Endodermal cell (in vitro differentiated cells): ENCODE measurements at places on chromosomes 6 and 20. TPM values are rescaled to one million over a fixed set of nuclear protein-coding genes. Genes with fewer than 3 reads are reported as not detected.

Gene HEY2
- total RNA-seq = 4.3 and 5.2 TPM in 2 replicates

Gene COL9A1
- 8.5 to 10.9 TPM (median 10.0 TPM) in 3 replicates for total RNA-seq

Gene MUC22
- total RNA-seq = not detected in 3 replicates

Gene SLC22A23
- 12.4 and 13.3 TPM in 2 replicates for total RNA-seq

DNA sequence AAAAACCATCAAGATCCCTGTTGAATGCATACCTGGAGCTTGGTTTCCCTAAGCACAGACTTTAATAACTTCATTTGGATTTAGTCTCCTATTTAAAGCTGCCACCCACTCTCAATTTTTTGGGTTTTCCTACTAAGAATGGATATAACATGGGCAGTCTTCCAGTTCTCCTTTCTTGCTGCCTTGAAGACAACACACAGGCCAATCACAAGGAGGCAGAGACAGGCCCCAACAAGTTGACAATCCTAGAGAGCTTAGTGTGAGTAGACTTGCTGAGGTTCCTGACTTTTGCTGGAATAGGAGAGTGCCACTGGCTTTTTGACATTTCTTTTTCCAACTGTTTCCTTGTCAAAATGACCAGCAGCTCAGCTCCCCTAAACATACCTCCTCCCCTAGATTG lies 112.3 kb upstream of the ESR1 start:
- H3K4me3 ChIP-seq = no peak overlapping the region
- H3K27ac ChIP-seq = no peak overlapping the region
- no peaks in the 10 kb centered on the region for H3K36me3 ChIP-seq
- peaks cover 9% of the 10 kb centered on the region for H3K4me1 ChIP-seq
- no peak for DNase-seq

- no peak for DNase-seq
- H3K27ac ChIP-seq = no peak overlapping the region
- H3K4me3 ChIP-seq = no peak overlapping the region
- no peaks in the 10 kb centered on the region for H3K27me3 ChIP-seq
- no peaks in the 10 kb centered on the region for H3K36me3 ChIP-seq
Observed at GRCh38 chr20:51417250-51418136, 125.0 kb downstream of the NFATC2 start.

GRCh38 chr20:57619051-57619831 lies 985 bp downstream of the ZBP1 start:
- H3K36me3 ChIP-seq = no peaks in the 10 kb centered on the region
- no peaks in the 10 kb centered on the region for H3K27me3 ChIP-seq
- H3K27ac ChIP-seq = no peak overlapping the region
- no peak overlapping the region for H3K4me3 ChIP-seq
- no peaks in the 10 kb centered on the region for H3K4me1 ChIP-seq

- H3K4me3 ChIP-seq = no peak overlapping the region
- H3K27me3 ChIP-seq = no peaks in the 10 kb centered on the region
- H3K4me1 ChIP-seq = no peaks in the 10 kb centered on the region
- H3K27ac ChIP-seq = no peak overlapping the region
Observed at GRCh38 chr20:51768759-51769517, 748 bp upstream of the ATP9A start.

GRCh38 chr6:70997379-70997778 lies 40.5 kb upstream of the B3GAT2 start:
- no peaks in the 10 kb centered on the region for H3K4me1 ChIP-seq
- no peaks in the 10 kb centered on the region for H3K36me3 ChIP-seq
- H3K4me3 ChIP-seq = no peak overlapping the region
- H3K27me3 ChIP-seq = no peaks in the 10 kb centered on the region
- DNase-seq = peak; percentile 50

DNA sequence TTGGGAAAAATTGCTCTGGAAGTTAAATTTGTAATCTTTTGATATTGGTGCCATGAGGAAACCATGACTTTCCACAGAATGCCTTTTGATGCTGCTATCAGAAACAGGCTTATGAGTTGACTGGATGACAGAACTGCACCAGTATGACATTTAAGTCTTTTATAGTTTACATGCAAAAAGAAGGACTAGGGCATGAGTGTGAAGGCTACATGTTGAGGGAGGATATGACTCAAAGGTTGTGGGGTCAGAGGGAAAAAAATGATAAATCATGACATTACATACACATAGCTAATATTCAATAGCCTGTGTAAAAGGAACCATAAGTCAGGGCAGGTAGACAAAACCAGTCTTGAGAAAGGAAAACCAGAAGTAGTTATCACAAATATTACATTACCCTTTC lies 182.2 kb downstream of the COL12A1 start:
- DNase-seq = no peak
- H3K4me3 ChIP-seq = no peak overlapping the region
- H3K36me3 ChIP-seq = no peaks in the 10 kb centered on the region
- H3K27me3 ChIP-seq = no peaks in the 10 kb centered on the region

- no peak for DNase-seq
- no peak overlapping the region for H3K4me3 ChIP-seq
- H3K36me3 ChIP-seq = no peaks in the 10 kb centered on the region
- no peaks in the 10 kb centered on the region for H3K4me1 ChIP-seq
- H3K27ac ChIP-seq = no peak overlapping the region
Observed at GRCh38 chr6:166523782-166524559, 62.5 kb downstream of the RAMACL start.

DNA sequence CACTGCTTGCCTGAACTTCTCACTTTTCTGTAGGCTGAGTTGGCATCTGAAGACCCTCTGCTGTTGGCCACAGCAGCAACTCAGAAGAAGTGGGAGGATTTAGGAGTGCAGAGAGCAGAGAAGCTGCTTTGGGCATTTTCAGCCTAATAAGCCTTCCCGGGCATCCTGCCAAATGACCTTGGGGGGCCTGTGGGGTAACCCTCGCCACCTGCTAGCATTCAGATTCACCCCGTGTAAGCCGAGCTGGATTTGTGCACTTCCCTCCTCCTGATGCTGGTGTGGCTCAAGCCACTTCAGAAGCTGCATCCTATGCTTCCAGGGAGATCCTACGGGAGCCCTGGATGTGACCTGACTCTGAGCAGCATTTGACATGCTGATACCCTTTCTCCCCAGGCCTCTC lies 114.8 kb downstream of the LRFN2 start:
- DNase-seq = no peak
- no peaks in the 10 kb centered on the region for H3K27me3 ChIP-seq
- no peak overlapping the region for H3K4me3 ChIP-seq
- no peaks in the 10 kb centered on the region for H3K4me1 ChIP-seq
- H3K27ac ChIP-seq = no peak overlapping the region

DNA sequence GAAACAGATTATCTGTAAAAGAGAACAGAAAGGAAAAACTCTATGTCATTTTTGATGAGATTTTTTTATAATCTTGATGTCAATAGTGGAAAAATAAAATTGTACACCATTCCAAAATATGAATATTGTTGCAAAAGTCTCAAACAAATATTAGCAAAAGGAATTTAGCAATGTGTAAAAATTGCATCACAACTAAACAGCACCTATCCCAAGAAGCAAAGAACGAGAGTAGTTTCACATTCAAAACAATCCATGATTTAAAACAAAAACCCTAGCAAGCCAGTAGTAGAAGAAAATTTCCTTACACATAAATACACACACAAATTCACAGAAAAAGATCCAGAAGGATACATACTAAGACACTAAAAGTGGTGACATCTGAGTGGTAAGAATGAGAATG lies 38.4 kb downstream of the LCA5 start:
- no peaks in the 10 kb centered on the region for H3K36me3 ChIP-seq
- no peaks in the 10 kb centered on the region for H3K27me3 ChIP-seq
- DNase-seq = no peak
- peaks cover 4% of the 10 kb centered on the region for H3K4me1 ChIP-seq
- no peak overlapping the region for H3K27ac ChIP-seq
- no peak overlapping the region for H3K4me3 ChIP-seq

DNA sequence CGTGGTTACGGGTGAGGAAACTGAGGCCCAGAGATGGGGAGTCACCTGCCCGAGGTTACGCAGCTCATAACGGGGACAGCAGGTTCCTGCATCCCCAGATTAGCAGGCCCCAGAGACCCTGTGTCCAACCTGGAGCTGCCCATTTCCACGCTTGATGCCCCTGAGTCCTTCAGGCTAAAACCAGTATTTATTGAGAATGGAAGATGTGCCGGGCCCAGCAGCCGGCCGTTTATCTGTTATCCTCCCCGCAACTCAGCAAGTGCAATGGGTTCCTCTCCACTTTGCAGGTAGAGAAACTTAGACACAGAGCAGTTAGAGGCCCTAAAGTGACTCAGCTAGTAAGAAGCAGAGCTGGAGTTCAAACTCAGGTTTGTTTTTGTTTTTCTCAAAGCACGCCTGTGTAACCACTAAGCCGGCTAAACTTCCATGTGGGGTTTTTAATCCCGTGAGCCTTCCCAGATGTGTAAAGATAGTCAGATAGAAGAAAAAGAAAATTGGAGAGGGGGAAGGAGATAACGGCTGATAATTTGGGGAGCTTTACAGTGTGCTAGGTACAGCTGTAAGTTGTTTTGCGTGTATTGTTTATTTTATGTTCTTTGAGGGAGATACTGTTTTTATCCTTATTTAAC lies 775 bp downstream of the PFDN4 start:
- H3K4me1 ChIP-seq = peaks cover 10% of the 10 kb centered on the region
- no peak for DNase-seq
- H3K27ac ChIP-seq = peak overlapping the region; percentile 100
- H3K27me3 ChIP-seq = no peaks in the 10 kb centered on the region
- peak overlapping the region; percentile 95 for H3K4me3 ChIP-seq
- H3K36me3 ChIP-seq = peaks cover 20% of the 10 kb centered on the region

GRCh38 chr6:142523515-142524375 lies 221.9 kb downstream of the ADGRG6 start:
- no peak for DNase-seq
- H3K4me3 ChIP-seq = no peak overlapping the region
- H3K27me3 ChIP-seq = no peaks in the 10 kb centered on the region
- no peak overlapping the region for H3K27ac ChIP-seq

- H3K27ac ChIP-seq = no peak overlapping the region
- no peak overlapping the region for H3K4me3 ChIP-seq
- DNase-seq = no peak
- H3K27me3 ChIP-seq = peaks cover 6% of the 10 kb centered on the region
Observed at GRCh38 chr6:45633272-45633908, 255.7 kb upstream of the SUPT3H start.
